Stimulated activated CD8-positive, alpha-beta memory T cell treated with anti-CD3 and anti-CD28 coated beads, Interleukin-4, amount 100 ng/mL, for 1 hour (primary cell): ENCODE measurements at places on chromosomes 4 and X.

DNA sequence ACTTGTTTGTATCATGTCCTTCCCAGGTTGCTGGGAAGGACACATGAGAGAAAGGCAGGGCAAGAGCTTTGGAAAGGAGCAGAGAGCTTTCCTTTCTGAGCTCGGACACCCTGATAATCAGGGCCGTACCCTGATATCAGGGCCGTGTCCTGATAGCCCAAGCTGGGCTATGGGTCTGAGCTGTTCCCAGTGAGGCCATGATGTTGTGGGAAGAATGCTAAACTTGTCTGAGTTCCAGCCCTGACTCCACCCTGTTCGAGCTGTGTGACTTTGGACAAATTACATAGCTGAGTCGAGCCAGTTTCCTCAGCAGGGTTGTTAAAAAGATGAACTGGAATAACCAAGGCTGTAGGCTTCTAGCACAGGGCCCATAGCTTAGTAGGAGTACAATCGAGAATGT lies 3.3 kb upstream of the CXCR3 start:
- DNase-seq: no peak

DNA sequence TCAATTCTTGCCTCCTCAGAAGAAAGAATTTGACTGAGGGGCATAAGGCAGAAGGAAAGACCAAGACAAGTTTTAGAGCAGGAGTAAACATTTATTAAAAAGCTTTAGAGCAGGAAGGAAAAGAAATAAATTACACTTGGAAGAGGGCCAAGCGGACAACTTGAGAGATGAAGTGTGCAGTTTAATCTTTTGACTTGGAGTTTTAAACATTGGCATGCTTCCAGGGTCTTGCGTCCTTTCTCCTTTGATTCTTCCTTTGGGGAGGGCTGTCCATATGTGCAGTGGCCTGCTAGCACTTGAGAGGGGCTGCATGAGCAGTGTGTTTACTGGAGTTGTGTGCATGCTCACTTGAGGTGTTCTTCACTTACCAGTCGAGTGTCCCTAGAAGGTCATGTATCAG lies 275.8 kb upstream of the IL1RAPL1 start:
- no peak for DNase-seq

DNA sequence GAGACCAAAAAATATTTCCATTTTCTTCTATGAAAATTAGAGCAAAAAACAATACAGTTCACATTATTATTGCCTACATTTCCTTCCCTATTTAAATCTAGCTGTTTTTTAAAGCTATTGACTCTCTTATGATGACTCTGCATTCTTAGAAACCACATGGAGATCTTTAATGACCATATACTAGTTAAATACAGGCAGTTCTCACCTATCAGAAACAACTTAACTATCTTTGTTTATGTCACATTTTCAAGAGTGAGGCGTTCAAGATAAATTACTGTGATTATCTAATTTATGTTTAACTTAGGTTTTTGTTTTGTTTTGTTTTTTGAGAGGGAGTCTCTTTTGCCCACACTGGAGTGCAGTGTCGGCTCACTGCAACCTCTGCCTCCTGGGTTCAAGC lies 3.0 kb downstream of the CISD2 start:
- no peak for DNase-seq

DNA sequence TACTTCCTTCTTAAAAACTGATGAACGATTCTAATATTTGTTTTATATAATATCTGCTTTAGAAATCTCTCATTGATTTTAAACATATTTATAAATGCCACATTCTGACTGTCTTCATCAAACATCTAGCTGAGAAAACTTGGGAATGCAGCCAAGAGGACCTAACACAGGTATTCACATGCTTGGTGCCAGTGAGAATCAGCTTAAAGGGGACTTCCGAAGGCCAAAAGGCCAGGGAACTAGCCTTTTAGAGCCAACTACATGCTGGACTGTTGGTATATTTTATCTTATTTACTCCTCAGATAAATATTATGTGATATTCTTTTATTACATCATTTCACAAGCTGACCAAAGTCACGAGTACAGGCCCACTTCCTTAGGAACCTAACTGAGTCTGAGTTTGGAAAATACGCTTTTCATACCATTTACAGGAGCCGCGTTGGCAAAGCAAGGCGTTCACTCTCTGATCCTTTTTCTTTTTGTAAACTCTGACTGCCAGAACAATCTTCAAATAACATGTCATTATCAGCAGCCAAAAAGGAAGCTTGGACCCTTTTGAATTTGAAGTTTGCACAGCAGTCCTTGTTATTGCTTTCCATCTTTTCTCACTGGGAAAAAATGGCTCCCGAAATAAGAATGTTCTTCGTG lies 41.1 kb upstream of the PDLIM3 start:
- DNase-seq: no peak

DNA sequence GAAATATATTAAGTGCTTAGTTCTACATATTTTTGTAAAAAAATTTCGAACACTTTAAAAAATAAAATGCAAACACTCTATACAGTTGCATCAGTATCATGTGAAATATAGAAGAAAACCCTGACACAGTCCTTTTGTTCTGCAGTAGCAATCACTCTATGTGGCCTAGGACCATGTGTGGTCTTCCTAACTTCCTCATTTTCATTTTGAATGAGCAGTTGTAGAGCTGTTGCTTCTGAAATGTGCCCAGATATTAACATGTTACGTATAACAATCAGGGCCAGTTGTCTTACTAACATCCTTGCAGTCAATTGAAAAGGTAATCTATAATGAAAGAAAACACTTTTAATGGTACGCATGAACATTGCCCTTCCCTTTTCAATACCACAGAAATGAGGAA lies 107.9 kb downstream of the ZNF827 start:
- no peak for DNase-seq

DNA sequence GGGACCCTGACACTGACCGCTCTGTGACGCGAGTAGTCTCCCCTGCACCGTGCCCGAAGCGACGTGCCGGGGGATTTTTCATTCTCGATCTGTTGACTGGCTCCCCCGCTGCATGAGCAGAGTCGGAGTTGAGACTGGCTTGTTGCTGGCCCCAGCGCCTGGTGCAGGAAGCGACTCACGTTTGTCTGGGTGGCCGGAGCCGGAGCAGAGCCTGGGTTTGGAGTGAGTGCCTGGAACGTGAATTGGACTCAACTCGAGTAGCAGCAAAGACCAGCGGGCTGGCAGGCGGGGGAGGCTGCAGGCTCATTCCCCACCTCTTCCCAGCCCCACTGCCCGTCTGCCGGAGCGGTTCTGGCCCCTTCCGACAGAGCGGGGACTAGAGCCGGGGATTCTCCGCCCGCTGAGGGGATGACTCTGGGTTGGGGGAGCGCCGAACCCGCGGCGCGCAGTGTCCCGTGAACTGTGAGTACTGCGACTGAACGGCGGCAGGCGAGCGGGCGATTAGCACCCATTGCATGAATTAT lies 554 bp downstream of the PCDH7 start:
- DNase-seq: no peak

DNA sequence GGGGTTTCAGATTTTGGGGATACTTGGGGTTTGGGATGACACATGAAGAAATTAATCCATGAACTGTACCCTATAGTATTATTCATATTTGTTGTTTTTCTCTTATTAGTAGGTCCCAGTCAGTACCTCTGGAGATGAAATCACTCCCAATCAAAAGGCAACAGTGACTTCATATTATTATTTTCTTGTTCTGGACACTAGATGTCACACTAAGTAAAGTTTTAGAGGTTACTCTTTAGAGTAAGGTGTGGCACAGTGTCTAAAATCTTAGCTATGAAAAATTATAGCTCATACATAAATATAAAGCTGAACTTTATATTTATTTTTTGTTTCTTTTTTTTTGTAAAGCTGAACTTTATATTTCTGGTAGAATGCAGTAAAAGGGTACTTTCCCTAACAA lies 35.1 kb downstream of the FAM114A1 start:
- no peak for DNase-seq

DNA sequence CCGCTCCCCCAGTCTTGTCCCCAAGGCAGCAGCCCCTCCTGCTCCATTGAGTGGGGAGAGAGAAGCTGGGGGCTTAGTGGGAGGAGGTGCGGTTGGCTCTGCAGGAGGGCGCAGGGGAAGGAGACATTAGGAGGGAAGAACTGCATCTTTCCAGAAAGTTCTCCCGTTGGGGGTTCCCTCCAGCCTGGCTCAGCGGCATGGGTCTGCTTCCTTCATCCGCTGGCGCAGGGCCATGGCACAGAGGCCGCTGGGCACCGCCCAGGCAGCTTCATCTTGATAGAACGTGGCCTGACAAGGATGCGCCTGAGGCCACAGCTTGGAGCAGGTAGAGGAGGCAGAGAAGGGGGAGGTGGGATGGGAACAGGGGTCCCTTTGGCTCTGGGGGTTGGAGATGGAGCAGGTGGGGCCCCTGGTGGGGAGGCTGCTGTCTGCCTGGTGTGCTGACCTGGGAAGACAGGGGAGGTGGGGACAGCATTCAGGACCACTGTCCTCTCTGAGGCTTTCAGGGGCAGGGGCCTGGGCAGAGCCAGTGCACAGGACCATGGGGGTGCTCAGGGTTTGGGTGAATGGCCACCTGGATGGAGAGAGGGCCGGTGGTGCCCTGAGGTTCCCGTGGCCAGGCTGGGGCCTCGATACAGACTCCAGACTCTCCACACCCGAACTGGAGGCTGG lies 12.1 kb downstream of the DOK7 start:
- no peak for DNase-seq

GRCh38 chrX:108122748-108123147 lies 31.2 kb downstream of the ATG4A start:
- no peak for DNase-seq

DNA sequence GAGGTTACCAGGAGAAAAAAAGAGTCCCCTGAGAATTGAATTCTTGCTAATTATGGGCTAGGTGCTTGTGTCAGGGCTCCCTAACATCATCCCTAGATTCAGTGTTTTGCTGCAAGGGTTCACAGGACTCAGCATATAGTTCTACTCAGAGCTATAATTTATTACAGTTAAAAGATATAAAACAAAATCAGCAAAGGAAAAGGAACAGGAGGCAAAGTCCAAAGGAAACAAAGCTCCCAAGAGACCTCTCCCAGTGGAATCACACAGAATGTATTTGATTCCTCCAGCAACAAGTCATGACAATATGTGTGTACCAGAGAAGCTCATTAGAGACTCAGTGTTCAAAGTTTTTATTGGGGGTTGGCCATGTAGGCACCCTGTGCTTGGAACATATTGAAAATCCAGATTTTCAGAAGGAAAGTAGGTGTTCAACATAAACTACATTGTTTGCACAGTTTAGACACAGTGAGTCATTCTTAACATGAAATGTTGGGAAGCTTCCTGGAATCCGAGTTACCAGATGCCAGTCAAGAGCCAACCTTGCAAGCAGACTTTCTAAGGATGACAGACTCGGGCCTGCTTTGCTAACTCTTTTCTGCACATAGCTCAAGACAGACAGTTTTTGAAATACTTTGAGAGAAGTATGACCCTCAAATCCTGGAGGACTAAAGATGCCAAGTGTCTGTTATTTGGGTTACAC lies 311.3 kb upstream of the EMCN start:
- DNase-seq: no peak

- DNase-seq: no peak
These were observed 21.3 kb downstream of the ZNF721 start for GRCh38 chr4:477686-478085.

DNA sequence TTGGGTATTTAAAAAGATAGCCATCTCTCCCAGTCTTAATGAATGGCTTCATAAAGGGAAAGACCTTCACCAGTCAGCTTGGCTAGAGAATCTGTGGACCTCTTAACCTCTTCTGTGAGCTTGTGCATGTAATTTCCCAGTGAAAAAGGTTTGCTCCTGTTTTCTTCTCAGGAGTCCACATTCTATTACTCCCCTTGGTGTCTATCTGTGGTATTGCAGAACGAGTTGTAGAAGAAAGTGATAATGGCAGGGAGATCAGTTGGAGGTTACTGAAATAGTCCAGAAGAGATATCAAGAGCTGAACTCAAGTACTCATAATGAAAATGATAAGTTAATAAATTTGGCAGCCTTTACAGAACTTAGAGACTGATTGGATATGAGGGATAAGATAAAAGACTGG lies 16.5 kb upstream of the VAMP7 start:
- DNase-seq: no peak

GRCh38 chr4:73707918-73708577 lies 32.3 kb upstream of the CXCL8 start:
- no peak for DNase-seq

- no peak for DNase-seq
These were observed 28.4 kb downstream of the DDX60L start for GRCh38 chr4:168451744-168452390.

DNA sequence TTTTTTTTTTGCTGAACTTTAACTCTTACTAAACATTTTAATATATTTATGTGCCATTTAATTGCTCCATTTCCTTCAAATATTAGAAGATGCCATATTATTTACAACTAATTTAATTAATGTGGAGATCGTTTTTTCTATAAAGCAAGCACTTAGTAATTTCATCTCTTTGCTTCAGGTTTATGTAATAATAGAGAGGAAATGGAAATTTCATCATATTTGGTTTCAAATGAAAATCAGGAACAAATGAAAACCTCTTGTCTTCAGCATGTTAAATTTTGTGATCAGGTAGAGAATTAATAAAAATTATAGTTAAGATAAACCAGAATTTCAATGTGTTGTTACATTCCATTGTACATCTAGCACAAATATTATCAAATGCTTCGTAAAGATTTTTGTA lies 120.1 kb downstream of the SYNPO2 start:
- no peak for DNase-seq

DNA sequence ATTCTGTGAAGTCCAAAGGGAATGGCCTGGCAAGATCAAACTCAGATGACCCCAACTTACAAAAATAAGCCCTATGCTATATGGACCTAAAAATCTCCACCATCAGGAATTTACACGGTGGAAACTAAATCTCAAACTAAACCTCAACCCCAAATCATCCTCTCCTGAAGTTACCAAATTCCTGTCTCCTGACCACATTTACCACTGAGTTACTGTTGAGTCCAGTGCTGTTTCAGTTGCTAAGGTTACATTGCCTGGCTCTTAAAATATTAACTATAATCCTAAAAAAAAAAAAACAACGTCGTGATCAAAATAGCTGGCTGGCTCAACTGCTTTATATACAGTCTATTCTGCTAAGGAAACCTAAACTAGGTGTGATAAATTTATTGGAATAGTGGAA lies 315.2 kb upstream of the SLIT2 start:
- no peak for DNase-seq

DNA sequence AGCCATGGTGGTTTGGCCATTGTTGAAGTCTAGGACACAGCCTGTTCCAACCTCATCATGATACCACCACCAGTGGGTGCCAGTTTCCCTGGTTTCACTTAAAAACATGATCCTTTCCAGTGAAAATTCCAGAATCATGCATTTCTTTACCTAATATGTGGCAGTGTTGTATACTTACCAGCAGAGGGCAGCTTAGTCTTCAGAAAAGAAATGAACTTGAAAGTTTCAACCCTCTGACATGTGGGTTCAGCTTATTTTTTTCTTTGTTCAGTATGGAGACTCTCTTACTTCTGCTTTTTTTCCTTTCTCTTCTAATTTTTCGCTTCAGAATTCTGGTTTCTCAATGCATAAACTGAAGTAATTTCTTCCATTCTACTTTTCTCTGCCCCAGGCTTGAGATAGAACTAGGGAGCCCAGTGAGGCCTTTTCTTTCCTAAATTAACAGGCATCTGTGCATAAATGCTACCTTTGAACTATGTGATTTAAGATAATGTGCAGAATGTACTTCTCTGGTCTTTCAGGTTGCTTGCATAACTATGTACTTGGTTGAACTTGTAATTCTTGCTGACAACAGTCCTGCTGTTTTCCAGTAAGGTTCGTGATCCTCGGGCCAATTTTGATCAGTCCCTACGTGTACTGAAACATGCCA lies 10.7 kb downstream of the LIAS start:
- no peak for DNase-seq

- no peak for DNase-seq
These were observed 128.2 kb downstream of the CPEB2 start for GRCh38 chr4:15130441-15130840.
